IMR-90 (cell line): ENCODE measurements at places on chromosomes 16 and 17. TPM values are rescaled to one million over a fixed set of nuclear protein-coding genes. Genes with fewer than 3 reads are reported as not detected.

MYADML2 gene
- total RNA-seq: not detected in 2 replicates

IQCK gene
- 4.2 and 5.4 TPM in 2 replicates for total RNA-seq

- no peaks in the 10 kb centered on the region for H3K27me3 ChIP-seq
- H3K4me1 ChIP-seq: peaks cover 5% of the 10 kb centered on the region
- no peak for DNase-seq
- H3K27ac ChIP-seq: peak overlapping the region; percentile 56; the same call in 1 of the 2 replicates
Measured at GRCh38 chr17:8628609-8629169, 1.8 kb downstream of the MYH10 start.

DNA sequence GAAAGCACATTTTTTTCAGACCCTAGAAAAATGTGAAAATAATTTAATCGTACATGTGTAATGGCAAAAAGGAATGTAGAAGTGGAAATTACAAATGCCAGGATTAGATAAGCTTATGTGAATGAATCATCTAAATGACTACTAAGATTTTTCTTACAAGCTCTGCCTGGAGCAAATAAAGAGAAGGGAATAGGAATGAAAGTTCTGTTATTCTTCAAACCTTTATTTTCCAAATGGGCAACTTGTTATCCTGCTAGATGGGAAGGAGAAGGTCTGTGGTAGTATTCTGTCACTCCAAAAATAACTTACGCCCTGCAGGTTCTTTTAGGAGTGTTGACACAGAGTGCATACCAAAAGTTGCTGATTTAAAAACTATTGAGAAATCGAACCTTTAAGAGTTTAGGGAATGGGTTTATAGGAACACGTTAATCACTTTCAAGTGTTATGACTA is 9.7 kb downstream of the CTCF start:
- H3K27me3 ChIP-seq: no peaks in the 10 kb centered on the region
- H3K4me3 ChIP-seq: no peak overlapping the region; the same call in 1 of the 2 replicates
- peak; percentile 81 for DNase-seq
- H3K27ac ChIP-seq: 0 out of 2 replicates have a peak overlapping the region, but pooled peaks have one; percentile 73
- peaks cover 12% of the 10 kb centered on the region for H3K4me1 ChIP-seq

GRCh38 chr17:81026266-81027036 is 8.5 kb upstream of the BAIAP2 start:
- H3K27ac ChIP-seq: no peak overlapping the region
- peaks cover 5% of the 10 kb centered on the region; the same call in 1 of the 2 replicates for H3K36me3 ChIP-seq
- H3K4me3 ChIP-seq: no peak overlapping the region

GRCh38 chr16:77066896-77067496 is 124.0 kb upstream of the MON1B start:
- no peak overlapping the region for H3K4me3 ChIP-seq
- DNase-seq: no peak
- no peak overlapping the region for H3K27ac ChIP-seq
- H3K27me3 ChIP-seq: no peaks in the 10 kb centered on the region
- no peaks in the 10 kb centered on the region for H3K4me1 ChIP-seq
